ENCODE measurements at places on chromosomes 1 and 21. TPM values are rescaled to one million over a fixed set of nuclear protein-coding genes. Genes with fewer than 3 reads are reported as not detected.

Gene SPRR2G
- not detected for total RNA-seq

Gene SNX7
- not detected for total RNA-seq

Gene INSRR
- total RNA-seq, result 0.14 TPM

Gene OBSCN
- total RNA-seq, result 23.1 TPM

Gene NHLH1
- 0.68 TPM for total RNA-seq

Gene NR0B2
- total RNA-seq, result not detected

Gene INKA2
- total RNA-seq, result 3.0 TPM

Gene MED8
- total RNA-seq, result 34.6 TPM

Gene SYNC
- total RNA-seq, result not detected

Gene FCMR
- 77.6 TPM for total RNA-seq

Gene RBM11
- total RNA-seq, result not detected

Gene NR5A2
- not detected for total RNA-seq

Gene AJAP1
- not detected for total RNA-seq

Gene ATP1A4
- not detected for total RNA-seq

Gene UBL4B
- not detected for total RNA-seq

Gene AMY2B
- 7.1 TPM for total RNA-seq

Gene CFHR4
- total RNA-seq, result not detected

Gene TFF1
- not detected for total RNA-seq

Gene B3GALT6
- 27.5 TPM for total RNA-seq

Gene GBP4
- total RNA-seq, result 76.5 TPM

Gene SDCCAG8
- total RNA-seq, result 23.7 TPM

Gene OR2G6
- total RNA-seq, result not detected

Gene GBP6
- 0.36 TPM for total RNA-seq

Gene SLC27A3
- total RNA-seq, result 24.0 TPM

Gene PALMD
- not detected for total RNA-seq

Gene PDPN
- not detected for total RNA-seq

Gene COL16A1
- total RNA-seq, result not detected

Data from T-helper 2 cell treated with Interferon-gamma antibody and Interleukin-4, amounts not matched to agents 100 ng/mL and 5 ng/mL, for 36 hours (primary cell).